ENCODE measurements at places on chromosomes 6 and 20.

DNA sequence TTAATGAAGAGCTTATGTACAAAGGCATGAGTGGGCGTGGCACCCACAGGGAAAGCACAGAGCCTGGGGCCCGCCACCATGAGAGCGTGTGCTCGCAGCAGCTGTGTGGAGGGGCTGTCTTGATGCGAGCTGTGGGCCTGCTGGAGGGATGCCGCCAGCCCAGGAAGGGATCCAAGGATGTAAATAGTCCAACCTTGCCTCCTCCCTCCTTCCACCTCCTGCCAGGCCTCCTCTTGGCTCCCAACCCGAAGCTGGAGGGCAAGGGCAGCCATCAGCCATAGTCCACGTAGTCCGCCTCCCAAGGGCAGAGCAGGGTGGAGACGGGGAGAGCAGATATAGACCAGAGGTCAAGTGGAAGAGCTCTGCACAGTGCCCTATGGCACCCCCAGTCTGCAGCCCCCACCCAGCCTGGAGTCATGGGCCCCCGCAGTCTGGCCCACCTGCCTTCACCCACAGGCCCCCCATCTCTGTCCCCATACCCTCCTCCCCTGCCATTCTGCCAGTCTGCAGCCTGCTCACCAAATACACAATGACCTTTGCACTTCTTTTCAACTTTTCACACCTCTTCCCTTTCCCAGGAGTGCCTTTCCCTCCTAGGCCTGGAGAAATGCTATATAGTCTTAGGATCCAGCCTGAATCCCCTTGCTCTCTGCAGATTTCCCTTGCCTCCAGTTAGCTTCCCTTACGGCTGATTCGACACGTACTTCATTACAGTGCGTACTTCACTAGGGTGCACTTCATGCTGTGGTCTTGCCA lies 77.1 kb downstream of the SHLD1 start:
- no peak for DNase-seq

GRCh38 chr6:46628498-46628897 lies 24.1 kb downstream of the CYP39A1 start:
- no peak for DNase-seq

GRCh38 chr6:159801935-159802334 lies 1.9 kb downstream of the PNLDC1 start:
- DNase-seq, result no peak

- no peak for DNase-seq
These were observed 114.1 kb downstream of the GRM4 start for GRCh38 chr6:34031625-34032383.

DNA sequence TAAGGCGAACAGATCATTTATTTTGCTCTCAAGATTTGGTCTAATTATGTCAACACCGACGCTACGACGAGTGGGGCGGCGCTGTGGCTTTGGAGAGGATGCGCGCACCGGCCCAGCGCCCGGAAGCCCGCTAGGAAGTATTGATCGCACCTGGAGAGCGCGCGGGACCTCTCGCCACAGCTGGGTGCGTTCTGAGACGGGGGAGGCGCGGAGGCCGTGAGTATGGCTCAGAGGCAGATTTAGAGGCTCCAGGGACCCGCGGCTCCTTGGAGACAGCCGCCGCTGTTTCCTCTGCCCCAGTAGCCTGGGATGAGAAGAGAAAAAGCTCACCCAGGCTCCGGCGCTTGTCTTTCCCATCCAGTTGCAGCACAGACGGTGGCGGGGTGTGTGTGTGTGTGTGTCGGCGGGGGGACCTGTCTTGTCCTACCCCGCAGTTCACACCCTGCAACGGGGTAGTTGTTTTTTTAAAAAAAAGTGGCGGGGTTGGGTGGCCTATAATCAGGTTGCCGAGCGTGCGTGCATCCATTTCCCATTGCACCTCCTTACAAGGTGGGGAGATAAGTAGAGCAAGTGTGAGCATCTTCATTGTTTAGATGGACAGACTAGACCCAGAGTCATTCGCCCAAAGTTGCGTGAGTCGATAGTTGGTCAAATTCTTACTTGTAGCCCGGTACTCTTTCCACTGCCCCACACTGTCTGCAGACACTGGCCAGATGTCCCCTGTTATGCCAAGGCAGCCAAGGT lies 11.2 kb downstream of the TFAP2D start:
- no peak for DNase-seq

DNA sequence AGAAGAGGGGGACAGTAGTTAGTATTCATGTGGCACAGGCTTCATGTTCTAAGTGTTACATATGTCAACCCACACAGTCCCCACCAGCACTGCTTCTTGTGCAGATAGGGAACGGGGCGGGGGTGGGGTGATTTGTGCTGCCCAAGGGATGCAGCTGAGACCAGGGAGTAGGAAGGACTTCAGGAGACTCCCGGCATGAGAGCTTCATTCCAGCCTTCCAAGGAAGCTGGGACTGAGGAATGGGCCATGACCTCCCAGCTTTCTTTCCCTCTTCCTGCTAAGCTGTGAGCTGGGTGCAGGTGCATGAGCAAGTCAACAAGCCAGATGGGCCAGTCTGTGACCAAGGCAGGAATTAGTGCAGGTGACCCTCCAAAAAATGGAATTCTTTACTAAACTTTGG lies 9.2 kb downstream of the BEND3 start:
- DNase-seq, result no peak

GRCh38 chr6:56572788-56573471 lies 69.8 kb downstream of the DST start:
- no peak for DNase-seq

DNA sequence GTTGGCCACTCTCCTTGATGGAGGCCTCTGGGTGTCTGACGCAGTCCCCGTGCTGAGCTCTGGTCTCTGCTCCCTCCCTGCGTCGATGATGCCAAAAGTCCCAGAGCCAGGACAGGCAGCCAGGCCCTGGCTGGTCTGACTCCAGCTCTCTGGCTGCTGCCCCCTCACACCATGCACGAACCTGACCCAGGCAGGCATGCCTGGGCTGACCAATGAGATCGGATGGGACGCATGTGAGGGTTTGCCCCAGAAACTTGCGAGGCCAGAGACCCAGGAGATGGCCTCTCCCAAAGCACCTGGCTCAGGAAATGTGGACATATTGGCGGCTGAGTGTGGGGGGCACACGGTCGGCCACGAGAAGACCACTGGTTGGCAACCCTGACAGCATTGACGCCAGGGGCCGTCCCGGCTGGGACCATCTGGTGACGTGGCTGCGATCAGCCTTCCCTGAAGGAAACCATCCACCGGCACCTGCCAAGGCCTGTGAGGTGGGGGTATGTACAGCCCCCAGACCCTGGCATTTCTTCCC lies 51.2 kb upstream of the FRMD1 start:
- DNase-seq, result no peak

DNA sequence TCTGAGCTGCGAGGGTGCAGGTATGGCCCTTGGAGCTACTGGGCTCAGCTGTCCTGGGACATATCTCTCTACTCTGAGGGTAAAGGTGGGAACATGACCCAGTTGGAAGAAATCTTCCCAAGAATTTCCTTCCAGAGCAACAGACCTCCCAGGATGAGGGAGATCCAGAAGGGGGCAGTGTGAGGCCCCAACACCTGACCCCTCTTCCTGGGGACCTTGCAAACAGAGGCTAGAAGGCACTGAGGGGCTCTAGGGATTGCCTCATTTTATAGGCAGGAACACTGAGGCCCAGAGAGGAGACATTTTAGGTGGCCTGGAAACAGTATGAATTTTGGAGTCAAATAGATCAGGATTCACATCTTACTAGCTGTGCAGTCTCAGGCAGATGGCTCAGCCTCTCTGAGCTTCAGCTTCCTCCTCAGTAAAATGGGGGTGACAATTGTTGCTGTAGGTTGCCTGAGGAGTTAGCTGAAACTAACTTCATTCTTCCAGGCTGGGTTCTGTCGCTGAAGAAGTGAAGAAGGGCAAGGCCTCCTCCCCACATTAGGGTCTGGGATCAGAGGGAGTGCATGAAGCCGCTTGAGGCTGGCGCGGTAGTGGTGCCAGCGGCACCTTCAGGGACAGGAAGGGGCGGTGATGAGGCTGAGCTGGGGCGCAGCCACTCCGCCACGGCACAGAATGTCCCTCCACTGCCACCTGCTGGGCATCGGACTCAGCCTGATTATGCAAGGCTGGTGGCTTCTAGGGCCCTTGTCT lies 11.4 kb downstream of the KCNK17 start:
- DNase-seq, result peak; percentile 86

- DNase-seq, result no peak
These were observed 5.7 kb downstream of the PRR3 start for GRCh38 chr6:30562470-30563425.

GRCh38 chr6:71194724-71195123 lies 93.9 kb upstream of the OGFRL1 start:
- no peak for DNase-seq

DNA sequence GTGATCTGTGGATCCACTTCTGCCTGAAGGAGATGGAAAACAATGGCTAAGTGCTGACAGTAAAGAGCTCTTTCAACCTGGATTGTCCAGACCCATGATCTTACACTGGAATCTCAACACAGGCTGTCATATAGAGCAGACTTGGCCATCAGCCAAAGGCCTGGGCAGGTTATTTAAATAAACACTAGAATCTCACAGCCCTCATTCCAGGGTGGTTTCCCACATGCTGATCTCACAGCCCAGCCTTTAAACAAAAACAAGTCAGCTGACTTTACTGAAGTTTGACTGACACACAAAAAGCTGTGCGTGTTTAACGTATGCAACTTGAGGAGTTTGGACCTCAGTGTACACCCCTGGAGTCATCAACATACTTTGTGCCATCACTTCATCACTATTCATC lies 28.4 kb downstream of the SYNDIG1 start:
- DNase-seq, result no peak

DNA sequence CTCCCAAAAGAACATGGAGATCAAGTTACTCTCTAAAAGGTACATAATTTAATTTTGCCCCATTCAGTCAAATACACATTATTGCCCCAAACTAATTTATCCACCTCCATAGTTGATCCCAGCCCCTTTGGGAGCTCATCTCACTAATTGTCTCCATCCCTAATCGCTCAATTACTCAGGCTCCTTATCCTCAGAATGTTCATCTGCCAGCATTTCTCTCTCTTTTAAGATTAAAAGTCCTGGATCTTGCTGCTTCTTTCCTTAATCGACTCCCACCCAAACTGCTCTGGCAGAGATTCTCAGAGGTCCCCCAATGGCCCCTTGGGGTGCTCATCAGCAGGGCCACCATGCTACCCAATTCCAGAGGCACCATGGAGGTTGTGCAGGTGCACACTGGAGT lies 18.4 kb upstream of the NNAT start:
- no peak for DNase-seq

GRCh38 chr6:137638926-137639706 lies 144.9 kb upstream of the OLIG3 start:
- DNase-seq, result no peak

- DNase-seq, result no peak
These were observed 8.2 kb upstream of the BPIFA2 start for GRCh38 chr20:33159713-33160112.

DNA sequence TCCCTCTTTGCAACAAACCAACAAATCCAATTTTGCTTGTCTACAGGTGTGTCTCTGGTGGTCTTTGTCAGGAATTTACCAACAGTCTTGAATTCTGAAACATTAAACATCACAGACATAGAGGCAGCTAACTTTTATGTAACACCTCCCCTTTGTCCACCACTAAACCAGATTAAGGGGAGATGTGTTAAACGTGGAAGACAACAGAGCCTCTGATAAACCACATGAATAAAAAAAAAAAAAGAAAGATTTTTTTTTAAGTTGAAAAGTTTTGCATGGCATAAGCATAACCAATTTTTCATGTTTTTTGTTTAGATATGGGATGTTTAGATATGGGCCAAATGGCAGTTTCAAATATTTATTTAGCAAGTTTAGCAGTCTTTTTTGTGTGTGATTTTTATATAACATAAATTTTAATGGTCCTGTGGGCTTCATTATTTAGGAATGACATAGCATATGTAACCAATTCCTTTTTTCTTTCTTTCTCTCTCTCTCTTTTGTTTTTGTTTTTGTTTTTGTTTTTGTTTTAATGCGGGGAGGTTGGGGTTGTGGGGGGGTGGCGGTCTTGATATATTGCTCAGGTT lies 60.7 kb upstream of the BTN3A2 start:
- no peak for DNase-seq

GRCh38 chr20:59182401-59183044 lies 18.9 kb downstream of the ZNF831 start:
- peak; percentile 40 for DNase-seq

DNA sequence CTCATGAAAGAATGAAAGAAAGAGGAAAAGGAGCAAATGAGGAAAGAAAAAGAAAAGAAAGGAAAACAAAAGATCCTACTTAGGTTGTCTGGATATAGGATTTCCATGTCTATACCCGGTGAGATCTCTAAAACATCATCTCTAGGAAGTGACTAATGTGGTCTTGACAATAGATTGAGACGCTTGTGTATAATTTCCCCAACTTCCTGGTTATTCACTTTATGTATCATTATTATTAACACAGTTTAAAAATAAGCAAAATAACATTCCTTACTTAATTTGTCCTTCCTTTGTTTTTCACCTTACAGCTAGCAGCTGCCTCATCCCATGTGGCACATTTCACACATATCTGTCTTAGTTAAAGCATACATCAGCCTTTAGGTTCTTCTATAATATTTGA lies 27.0 kb downstream of the LAMA4 start:
- DNase-seq, result no peak

- DNase-seq, result no peak
These were observed 49.6 kb upstream of the PDE7B start for GRCh38 chr6:135801755-135802465.

GRCh38 chr6:108001696-108002231 lies 43.8 kb upstream of the SEC63 start:
- no peak for DNase-seq

DNA sequence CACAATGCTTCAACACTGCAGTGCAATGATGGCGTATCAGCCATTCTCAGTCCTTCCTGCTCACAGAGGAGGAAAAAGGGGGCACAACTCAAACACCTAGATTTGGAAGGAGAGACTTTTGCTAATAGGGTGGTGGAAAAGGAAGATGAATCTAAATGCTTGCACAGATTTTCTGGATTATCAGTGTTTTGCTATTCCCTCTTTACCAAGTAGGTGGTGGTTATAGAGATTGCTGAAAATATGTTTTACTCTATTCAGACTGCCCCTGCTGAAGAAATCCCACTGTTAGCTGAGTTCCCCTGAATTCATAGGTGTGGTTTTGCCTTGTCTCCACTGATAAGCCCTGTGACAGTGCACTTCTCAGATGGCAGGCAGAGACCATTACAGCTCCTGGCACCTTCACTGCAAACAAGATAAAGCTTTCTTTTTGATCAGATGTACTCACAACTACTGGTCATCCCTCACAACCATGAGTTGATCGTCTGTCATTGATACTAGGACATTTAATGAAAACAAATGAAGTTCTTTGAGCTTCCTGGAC lies 311.4 kb downstream of the KIF16B start:
- no peak for DNase-seq

- no peak for DNase-seq
These were observed 55.0 kb downstream of the BCKDHB start for GRCh38 chr6:80161434-80161833.
